ENCODE measurements at places on chromosomes 7 and 10. TPM values are rescaled to one million over a fixed set of nuclear protein-coding genes. Genes with fewer than 3 reads are reported as not detected.

SFTPD gene
- total RNA-seq = not detected

UFSP1 gene
- total RNA-seq = 8.9 TPM

FBXL13 gene
- 0.56 TPM for total RNA-seq

TLX1 gene
- not detected for total RNA-seq

GNA12 gene
- 10.1 TPM for total RNA-seq

ZNF775 gene
- total RNA-seq = 7.2 TPM

GDF2 gene
- total RNA-seq = not detected

AGMO gene
- total RNA-seq = not detected

CDC14C gene
- total RNA-seq = not detected

NACAD gene
- total RNA-seq = 0.08 TPM

C10orf53 gene
- not detected for total RNA-seq

ARHGAP19 gene
- 11.1 TPM for total RNA-seq

INSYN2A gene
- total RNA-seq = 0.23 TPM

ACSM6 gene
- total RNA-seq = not detected

CNTNAP2 gene
- not detected for total RNA-seq

IFIT2 gene
- total RNA-seq = 0.53 TPM

Data from HT1080 (cell line).